Colonic mucosa (tissue), 4 donors: ENCODE measurements at places on chromosomes 7 and 10.
A peak's percentile ranks its signal among the peaks of the same experiment; 100 is the strongest.

- DNase-seq = no peak
These were observed 67.9 kb upstream of the SRRM3 start for GRCh38 chr7:76133839-76134238.

- peak; percentile 78 for DNase-seq
These were observed 493.3 kb upstream of the PODXL start for GRCh38 chr7:132049462-132050304.

DNA sequence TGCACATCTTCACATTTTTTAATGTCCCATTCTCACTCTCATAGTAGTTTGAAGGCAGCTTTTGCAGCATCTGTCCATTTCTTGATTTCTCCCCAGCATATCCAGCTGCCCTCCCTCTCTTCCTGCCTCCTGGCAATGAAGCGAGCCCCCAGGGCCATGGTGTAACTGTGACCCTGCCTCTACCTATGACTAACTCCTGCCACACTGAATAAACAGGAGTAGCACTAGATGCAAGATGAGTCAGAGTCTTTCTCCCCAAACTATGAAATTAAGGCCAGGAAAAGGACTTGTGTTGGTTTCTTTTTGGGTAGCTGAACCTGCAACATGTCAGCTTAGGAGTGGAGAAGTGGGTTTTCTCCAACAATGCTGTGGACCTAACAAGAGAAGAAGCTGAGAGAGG, 329.0 kb downstream of the RNLS start:
- no peak for DNase-seq

DNA sequence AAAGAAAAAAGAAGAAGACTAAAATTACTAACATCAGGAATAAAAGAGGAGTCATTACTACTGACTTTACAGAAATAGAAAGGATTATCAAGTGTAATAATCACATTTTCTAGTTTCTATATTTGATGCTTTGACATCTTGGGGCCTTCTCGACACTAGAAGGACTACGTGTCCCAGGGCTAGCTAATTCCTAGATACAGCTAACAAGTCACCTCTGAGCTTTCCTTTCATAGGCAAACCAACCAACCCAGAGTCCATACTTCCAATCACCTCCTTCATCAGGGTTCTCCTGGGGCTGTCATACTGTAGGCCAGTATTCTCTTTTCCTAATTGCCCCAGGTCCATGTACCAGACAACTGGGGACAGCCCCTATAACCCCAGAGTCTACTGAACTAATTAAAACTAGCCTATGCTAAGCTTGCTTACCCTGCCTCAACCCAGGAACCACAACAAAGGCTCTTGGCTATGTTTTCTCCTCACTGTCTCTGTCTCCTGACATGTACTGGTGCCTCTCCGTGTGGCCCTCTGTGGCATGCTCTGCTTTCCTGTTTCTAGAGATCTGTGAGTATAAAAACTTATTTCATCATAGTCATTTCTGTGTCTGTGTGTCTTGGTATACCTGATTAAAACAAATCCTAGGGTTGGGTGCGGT, 6.7 kb upstream of the PARP12 start:
- DNase-seq = no peak

GRCh38 chr7:46989247-46989646, 592.7 kb downstream of the TNS3 start:
- DNase-seq = no peak

- DNase-seq = no peak
These were observed 559 bp downstream of the KCNMA1 start for GRCh38 chr10:77636967-77637531.

- no peak for DNase-seq
These were observed 6.9 kb downstream of the SERPINE1 start for GRCh38 chr7:101133621-101134398.

DNA sequence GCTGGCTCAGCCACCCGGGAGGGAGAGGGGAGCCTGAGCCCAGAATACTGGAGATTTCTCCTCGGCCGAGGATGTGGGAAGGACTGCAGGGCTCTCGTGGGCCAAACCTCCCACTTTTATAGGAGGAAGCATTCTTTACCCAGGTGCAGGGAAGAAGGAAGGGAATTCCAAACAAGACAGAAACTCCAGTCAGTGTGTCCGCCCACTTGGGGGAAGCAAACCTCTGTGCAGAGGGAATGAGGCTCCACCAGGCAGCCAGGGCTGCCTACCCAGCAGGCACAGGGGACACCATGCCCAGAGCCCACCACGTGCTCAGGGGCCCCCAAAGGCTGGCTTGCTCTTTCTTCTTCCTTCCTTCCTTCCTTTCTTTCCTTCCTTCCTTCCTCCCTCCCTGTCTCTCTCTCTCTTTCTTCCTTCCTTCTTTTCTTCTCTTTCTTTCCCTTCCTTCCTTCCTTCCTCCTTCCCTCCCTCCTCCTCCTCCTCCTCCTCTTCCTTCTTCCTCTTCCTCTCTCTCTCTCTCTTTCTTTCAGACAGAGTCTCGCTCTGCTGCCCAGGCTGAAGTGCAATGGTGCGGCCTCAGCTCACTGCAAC, 15.4 kb upstream of the FZD9 start:
- no peak for DNase-seq

DNA sequence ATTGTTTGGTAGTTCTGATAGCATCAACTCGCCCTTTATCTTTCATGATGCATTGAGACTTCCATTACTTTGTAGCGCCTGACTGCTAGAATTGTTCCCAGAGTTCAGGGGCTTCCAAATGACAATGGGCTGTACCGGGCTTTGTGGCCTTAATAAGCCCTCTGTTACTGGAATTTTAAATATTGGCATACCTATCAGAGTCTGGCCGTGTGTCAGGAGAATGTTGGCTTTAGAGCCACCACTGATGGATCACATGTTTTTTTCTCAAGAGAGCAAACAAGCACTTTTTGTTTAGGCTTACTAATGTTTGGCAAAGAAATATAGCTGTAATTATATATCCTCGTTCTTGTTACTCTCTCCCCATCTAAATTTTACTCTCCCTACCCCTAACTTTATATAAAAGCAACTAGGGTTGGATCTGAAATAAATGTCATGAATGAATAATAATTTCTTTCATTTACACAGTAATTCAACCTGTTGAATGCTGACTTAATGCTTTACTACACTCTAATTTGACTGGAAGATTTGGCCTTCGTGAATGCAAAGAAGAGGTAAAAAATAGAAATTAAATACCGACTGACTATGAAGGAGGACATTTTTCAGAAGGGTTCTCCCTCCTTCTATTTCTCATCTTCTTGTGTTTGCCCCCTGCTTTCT, 396.7 kb downstream of the AUTS2 start:
- no peak for DNase-seq
